NCI-H146 (cell line): ENCODE measurements at places on chromosomes 11 and 22.

GRCh38 chr22:17496841-17497240, 66.5 kb upstream of the SLC25A18 start:
- no peak for DNase-seq

DNA sequence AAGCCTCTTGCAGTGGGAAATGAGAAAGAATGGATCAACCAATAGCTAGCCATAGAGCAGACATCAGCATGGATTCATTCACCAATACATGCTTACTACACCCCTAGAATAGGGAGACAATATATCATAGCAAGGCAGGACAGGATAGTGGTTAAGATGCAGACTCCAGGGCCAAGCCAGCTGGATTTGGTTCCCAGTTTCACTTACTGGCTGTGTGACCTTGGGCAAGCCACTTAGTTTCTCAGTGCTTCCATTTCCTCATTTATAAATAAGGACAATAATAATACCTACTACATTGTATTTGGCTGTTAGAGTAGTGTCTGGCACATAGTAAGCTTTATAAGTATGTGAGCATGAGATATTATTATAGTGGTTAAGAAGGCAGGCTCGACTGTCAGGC, 7.1 kb downstream of the DCHS1 start:
- DNase-seq: no peak

GRCh38 chr11:10436224-10436623, 18.8 kb upstream of the AMPD3 start:
- no peak for DNase-seq

GRCh38 chr11:59818572-59818971, 8.0 kb upstream of the MRPL16 start:
- no peak for DNase-seq

GRCh38 chr11:1372660-1373059, 17.1 kb upstream of the BRSK2 start:
- no peak for DNase-seq

DNA sequence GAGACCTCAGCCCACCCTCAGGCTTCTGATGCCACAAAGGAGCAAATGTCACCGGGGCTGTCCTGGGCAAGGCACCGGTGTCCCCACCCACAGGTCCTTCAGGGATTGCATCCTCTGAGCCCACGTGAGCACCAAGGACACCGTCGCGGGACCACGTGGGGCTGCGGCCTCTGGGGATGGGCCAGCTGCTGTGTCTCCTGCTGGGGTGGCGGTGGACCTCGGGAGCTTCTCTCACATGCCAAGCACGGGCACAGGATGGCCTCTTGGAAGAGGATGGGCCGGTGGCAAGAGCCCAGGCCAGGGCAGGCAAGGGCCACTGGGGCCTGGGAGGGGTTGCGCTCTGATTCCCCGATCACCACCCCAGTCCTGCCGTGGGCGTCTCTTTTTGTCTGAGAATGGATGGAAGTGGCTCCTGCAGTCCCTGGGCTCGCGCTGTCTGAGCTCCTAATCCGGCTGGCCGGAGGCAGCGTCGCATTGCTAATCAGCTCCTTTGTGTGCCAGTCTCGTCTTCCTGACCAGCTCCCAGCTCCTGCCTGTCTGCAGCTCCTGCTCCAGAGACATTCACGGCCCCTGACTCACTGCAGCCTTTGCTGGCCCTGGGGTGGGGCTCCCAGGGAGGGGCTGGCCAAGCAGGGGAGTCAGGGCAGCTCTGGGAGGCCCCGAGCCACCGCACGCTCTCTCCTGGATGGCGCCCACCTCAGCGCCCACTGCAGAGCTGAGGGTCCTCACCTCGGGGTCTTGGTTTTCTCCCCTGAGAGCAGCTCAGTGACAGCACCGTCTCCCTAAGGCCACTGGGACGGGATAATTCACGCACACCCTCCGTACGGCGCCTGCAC, 146.7 kb downstream of the CTTN start:
- no peak for DNase-seq
